Mesendoderm (in vitro differentiated cells): ENCODE measurements at places on chromosomes 1 and 21.

GRCh38 chr1:205442051-205442725 is 13.7 kb downstream of the BLACAT1 start:
- H3K27ac ChIP-seq, result peak overlapping the region; percentile 93
- H3K4me1 ChIP-seq, result peaks cover 42% of the 10 kb centered on the region
- peaks cover 3% of the 10 kb centered on the region for H3K36me3 ChIP-seq
- no peaks in the 10 kb centered on the region for H3K27me3 ChIP-seq

- no peak overlapping the region for H3K27ac ChIP-seq
- no peaks in the 10 kb centered on the region for H3K27me3 ChIP-seq
- H3K36me3 ChIP-seq, result no peaks in the 10 kb centered on the region
- no peak overlapping the region for H3K4me3 ChIP-seq
- DNase-seq, result peak; percentile 54
Observed at GRCh38 chr1:90579212-90579802, 137.8 kb downstream of the BARHL2 start.

- H3K4me3 ChIP-seq, result no peak overlapping the region
- no peaks in the 10 kb centered on the region for H3K27me3 ChIP-seq
- DNase-seq, result no peak
Observed at GRCh38 chr1:91750398-91750996, 135.5 kb downstream of the TGFBR3 start.

- H3K27ac ChIP-seq, result no peak overlapping the region
- no peak overlapping the region for H3K4me3 ChIP-seq
- peaks cover 8% of the 10 kb centered on the region for H3K4me1 ChIP-seq
- H3K27me3 ChIP-seq, result no peaks in the 10 kb centered on the region
- no peaks in the 10 kb centered on the region for H3K36me3 ChIP-seq
- no peak for DNase-seq
Observed at GRCh38 chr1:158179301-158180041, 1.2 kb upstream of the CD1D start.

DNA sequence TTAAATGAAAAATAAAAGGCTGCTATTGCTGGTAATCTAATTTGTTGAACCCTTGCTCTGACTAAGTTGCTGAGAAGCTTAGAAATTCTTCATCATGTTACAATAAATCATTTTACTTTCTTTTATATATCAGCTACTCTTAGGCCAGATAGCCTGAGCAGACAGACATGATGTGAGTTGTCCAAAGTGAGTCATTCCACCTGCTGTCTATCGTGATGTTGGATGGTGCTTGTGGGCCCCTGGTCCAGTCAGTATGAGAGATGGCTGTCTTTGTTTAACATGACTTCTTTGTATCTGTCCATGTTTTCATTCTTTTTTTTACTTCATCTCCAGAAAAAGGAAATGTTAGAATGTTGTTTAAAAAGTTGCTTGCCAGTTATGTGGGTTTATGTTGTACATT is 188.8 kb downstream of the ADGRL2 start:
- H3K36me3 ChIP-seq, result peaks cover 4% of the 10 kb centered on the region
- H3K27ac ChIP-seq, result no peak overlapping the region
- H3K4me3 ChIP-seq, result no peak overlapping the region
- no peak for DNase-seq

DNA sequence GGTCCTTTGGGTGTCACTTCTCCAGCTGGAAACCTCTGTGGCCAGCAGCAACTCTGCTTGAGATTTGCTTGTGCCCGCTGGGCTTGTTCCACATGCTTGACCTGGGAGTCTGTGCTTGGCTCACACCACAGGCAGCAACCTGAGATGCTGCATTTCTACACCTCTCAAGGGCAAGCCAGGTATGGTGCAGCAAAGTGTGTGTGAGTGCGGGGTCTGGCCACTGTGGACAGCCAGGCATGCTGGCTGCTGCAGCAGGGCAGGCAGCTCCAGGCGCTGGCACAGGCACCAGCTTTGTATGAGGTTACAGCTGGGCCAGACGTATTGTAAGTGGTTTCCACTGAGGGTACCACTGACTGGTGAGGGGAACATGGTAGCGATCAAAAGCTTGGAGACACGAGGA is 242.0 kb downstream of the PTGER3 start:
- H3K4me3 ChIP-seq, result no peak overlapping the region
- H3K36me3 ChIP-seq, result no peaks in the 10 kb centered on the region
- H3K27me3 ChIP-seq, result no peaks in the 10 kb centered on the region
- no peaks in the 10 kb centered on the region for H3K4me1 ChIP-seq
- DNase-seq, result no peak

DNA sequence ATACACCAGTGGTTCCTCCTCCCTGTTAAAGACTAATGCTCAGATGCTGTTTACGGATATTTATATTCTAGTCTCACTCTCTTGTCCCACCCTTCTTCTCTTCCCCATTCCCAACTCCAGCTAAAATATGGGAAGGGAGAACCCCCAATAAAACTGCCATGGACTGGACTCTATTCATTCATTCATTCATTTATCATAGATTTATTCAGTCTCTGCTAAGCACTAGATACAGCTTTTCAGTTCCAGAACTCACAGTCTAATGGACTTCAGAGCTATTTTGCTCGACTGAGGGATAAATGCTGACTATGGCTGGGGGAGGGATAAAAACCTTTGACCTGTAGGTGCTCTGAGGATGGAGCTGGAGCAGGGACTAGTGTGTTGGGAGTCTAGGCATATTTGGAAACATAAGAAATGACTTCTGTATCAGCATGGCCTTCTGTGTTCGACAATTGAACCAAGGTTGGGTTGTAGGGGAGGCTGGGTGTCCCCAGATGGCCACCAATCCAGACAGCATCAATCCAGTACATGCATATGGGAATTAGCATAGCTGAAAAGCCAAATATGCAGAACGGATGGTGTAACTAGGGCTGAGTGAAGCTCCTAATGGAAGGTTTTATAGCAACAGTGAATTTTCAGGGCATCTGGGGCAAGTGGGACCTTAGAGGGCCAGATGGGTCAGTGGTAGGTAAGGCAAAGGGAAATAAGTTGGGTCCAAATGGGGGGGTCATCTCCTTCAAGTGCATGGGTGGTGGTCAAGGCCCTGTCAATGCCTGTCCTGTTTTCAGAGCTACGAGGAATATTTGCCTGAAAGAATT is 4.1 kb downstream of the APOA2 start:
- DNase-seq, result no peak
- H3K27me3 ChIP-seq, result no peaks in the 10 kb centered on the region
- peaks cover 3% of the 10 kb centered on the region for H3K4me1 ChIP-seq

GRCh38 chr1:217089361-217090014 is 366.3 kb upstream of the ESRRG start:
- no peak overlapping the region for H3K27ac ChIP-seq
- H3K4me1 ChIP-seq, result peaks cover 2% of the 10 kb centered on the region
- peaks cover 15% of the 10 kb centered on the region for H3K27me3 ChIP-seq
- DNase-seq, result no peak

GRCh38 chr1:201095581-201095980 is 16.6 kb downstream of the CACNA1S start:
- no peaks in the 10 kb centered on the region for H3K36me3 ChIP-seq
- DNase-seq, result no peak
- no peak overlapping the region for H3K4me3 ChIP-seq
- no peaks in the 10 kb centered on the region for H3K27me3 ChIP-seq
- H3K27ac ChIP-seq, result no peak overlapping the region

DNA sequence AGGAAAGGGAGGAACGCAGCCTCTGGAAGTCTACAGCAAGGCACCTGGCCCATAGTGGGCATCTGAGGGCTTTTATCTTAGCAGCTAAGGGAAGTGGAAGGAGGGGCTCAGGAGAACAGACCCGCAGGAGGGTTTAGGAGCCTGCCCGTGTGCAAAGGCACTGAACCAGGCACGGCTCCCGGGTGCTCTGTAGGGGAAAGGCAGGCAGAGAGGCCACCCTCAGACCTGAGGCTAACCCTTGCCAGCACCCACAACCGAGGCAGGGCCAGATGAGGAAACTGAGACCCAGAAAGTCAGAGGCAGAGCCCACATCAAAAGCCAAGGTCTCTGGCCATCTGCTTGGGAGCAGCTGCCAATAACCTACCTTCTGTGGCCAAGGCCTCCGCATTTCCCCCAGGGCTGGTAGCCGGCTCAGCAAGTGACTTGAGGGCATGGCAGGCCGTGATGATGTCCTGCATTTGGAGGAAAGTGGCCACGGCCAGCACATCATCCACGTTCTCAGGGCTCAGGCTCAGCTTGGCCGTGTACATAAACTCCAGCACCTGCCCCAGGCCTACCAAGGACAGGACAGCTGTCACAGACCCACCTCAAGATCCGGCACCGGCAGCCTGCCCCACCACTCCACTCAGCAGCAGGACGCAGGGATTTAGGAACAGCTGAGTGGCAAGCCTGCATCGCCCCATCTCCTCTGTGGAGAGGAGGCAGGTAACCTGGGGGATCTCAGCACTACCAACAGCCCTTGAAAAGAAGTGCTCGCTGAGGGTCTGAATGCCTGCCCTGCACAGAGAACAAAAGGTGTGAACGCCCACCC is 29.1 kb downstream of the ZBTB17 start:
- H3K36me3 ChIP-seq, result peaks cover 13% of the 10 kb centered on the region
- H3K4me1 ChIP-seq, result peaks cover 20% of the 10 kb centered on the region
- H3K27ac ChIP-seq, result no peak overlapping the region
- no peak for DNase-seq
- no peaks in the 10 kb centered on the region for H3K27me3 ChIP-seq

GRCh38 chr1:202233804-202234203 is 40.2 kb downstream of the LGR6 start:
- H3K4me1 ChIP-seq, result peaks cover 2% of the 10 kb centered on the region
- DNase-seq, result peak; percentile 72
- no peak overlapping the region for H3K4me3 ChIP-seq
- H3K27me3 ChIP-seq, result no peaks in the 10 kb centered on the region
- H3K36me3 ChIP-seq, result no peaks in the 10 kb centered on the region

GRCh38 chr1:229672246-229672645 is 46.2 kb downstream of the URB2 start:
- DNase-seq, result no peak
- H3K36me3 ChIP-seq, result no peaks in the 10 kb centered on the region

GRCh38 chr1:25484096-25484495 is 53.4 kb downstream of the MACO1 start:
- peak overlapping the region; percentile 37 for H3K27ac ChIP-seq
- H3K36me3 ChIP-seq, result no peaks in the 10 kb centered on the region
- H3K27me3 ChIP-seq, result no peaks in the 10 kb centered on the region

- no peaks in the 10 kb centered on the region for H3K27me3 ChIP-seq
- no peak overlapping the region for H3K27ac ChIP-seq
- no peak for DNase-seq
- no peaks in the 10 kb centered on the region for H3K4me1 ChIP-seq
Observed at GRCh38 chr21:38683222-38683621, 122.5 kb upstream of the ETS2 start.

GRCh38 chr1:203147376-203147775 is 19.9 kb downstream of the ADORA1 start:
- H3K4me1 ChIP-seq, result peaks cover 32% of the 10 kb centered on the region
- H3K27me3 ChIP-seq, result no peaks in the 10 kb centered on the region
- H3K4me3 ChIP-seq, result no peak overlapping the region
- DNase-seq, result no peak

- peaks cover 3% of the 10 kb centered on the region for H3K4me1 ChIP-seq
- H3K36me3 ChIP-seq, result no peaks in the 10 kb centered on the region
- no peak overlapping the region for H3K27ac ChIP-seq
Observed at GRCh38 chr1:236394879-236395229, 768 bp downstream of the EDARADD start.

- no peak for DNase-seq
- no peaks in the 10 kb centered on the region for H3K36me3 ChIP-seq
- H3K27ac ChIP-seq, result no peak overlapping the region
- H3K4me1 ChIP-seq, result peaks cover 2% of the 10 kb centered on the region
Observed at GRCh38 chr1:201169203-201169602, 14.9 kb upstream of the TMEM9 start.

- peaks cover 3% of the 10 kb centered on the region for H3K4me1 ChIP-seq
- no peak overlapping the region for H3K27ac ChIP-seq
- H3K4me3 ChIP-seq, result no peak overlapping the region
Observed at GRCh38 chr1:222910699-222911098, 95.9 kb downstream of the DISP1 start.

GRCh38 chr1:56466538-56466937 is 112.8 kb downstream of the PLPP3 start:
- no peak overlapping the region for H3K27ac ChIP-seq
- no peak for DNase-seq
- H3K4me3 ChIP-seq, result no peak overlapping the region
- no peaks in the 10 kb centered on the region for H3K27me3 ChIP-seq

DNA sequence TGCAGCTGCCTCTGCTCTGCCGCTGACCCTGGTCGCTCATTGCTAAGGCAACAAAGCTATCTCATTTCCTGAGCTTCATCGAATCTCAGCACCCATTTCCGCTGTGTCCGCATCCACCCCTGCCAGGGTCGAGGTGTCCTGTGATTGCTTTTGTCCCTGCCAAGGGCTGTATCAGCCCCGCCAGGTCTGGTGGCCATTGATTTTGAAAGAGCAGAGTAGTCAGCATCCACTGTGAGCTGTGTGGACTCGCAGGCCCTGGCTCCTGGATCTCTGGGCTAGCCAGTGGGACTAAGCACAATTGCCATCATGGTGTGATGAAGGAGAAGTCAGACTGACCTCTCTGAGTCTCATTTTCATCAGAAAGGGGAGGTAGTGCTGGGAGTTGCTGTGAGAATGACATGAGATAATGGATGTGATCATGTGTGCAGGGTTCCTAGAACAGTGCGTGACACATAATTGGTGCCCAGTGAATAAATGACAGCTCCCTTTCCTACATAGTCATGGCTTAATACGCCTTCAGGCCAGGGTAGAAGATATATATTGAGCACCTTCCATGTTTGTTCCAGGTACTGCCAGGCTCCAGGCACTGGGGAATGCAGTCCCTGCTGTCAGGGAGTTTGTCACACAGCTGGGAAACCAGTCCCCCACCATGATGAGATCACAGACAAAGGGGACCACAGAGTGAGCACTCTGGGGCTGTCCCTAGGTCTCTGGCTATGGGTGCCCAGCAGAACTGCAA is 32.1 kb downstream of the NAV1 start:
- no peak overlapping the region for H3K4me3 ChIP-seq
- peaks cover 2% of the 10 kb centered on the region for H3K4me1 ChIP-seq
- H3K36me3 ChIP-seq, result no peaks in the 10 kb centered on the region
- DNase-seq, result no peak
- H3K27ac ChIP-seq, result no peak overlapping the region

DNA sequence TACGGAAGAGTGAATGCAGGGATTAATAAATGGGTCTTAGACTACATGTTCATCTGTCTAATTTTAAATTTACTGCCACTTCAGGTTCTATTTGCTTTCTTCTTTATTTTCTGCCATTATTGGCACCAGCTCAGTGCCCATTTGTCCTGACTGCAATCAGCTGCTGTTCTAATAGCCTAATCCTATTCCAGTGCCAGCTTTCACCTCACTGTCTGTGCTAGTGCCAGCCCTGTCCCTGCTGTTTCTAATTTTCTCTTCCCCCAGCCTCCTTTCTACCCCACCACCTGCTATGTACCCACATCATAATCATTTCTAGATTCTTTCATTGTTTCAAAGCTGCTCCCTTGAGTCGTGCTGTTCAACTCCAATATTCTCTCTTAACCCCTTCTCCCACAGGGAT is 86.4 kb downstream of the KCNK1 start:
- H3K27ac ChIP-seq, result no peak overlapping the region
- H3K4me3 ChIP-seq, result no peak overlapping the region
- H3K36me3 ChIP-seq, result no peaks in the 10 kb centered on the region
